Bronchial epithelial cell (primary cell): ENCODE measurements at places on chromosomes 1 and 21. TPM values are rescaled to one million over a fixed set of nuclear protein-coding genes. Genes with fewer than 3 reads are reported as not detected.

The ODF2L gene
- total RNA-seq = 13.4 and 18.2 TPM in 2 replicates

The RNU1-4 gene
- total RNA-seq = 2,323 and 5,262 TPM in 2 replicates

The CCDC27 gene
- total RNA-seq = not detected in 2 replicates

The HES2 gene
- total RNA-seq = 98.1 and 116 TPM in 2 replicates

The COL11A1 gene
- under 0.01 and 0.26 TPM in 2 replicates for total RNA-seq

The DRAM2 gene
- total RNA-seq = 81.3 and 93.7 TPM in 2 replicates

The PRKAA2 gene
- total RNA-seq = 2.1 and 4.0 TPM in 2 replicates

The NTNG1 gene
- total RNA-seq = 2.4 and 5.4 TPM in 2 replicates

The KCNJ10 gene
- not detected in 2 replicates for total RNA-seq

The CROCC gene
- 16.4 and 20.3 TPM in 2 replicates for total RNA-seq

The AKR7A3 gene
- total RNA-seq = 0.26 TPM in 2 replicates

The LINGO4 gene
- under 0.01 TPM in 1 of 2 replicates, not detected in the other for total RNA-seq

The HOOK1 gene
- total RNA-seq = 10.3 and 14.6 TPM in 2 replicates

The CLDN17 gene
- 2.3 TPM in 1 of 2 replicates, not detected in the other for total RNA-seq

The RAB42 gene
- total RNA-seq = not detected in 2 replicates

The TNFRSF1B gene
- under 0.01 TPM in 2 replicates for total RNA-seq

The SYT14 gene
- total RNA-seq = not detected in 2 replicates

The HSD3B2 gene
- total RNA-seq = not detected in 2 replicates

The ADAMTS4 gene
- under 0.01 TPM in 1 of 2 replicates, not detected in the other for total RNA-seq

The S100A7 gene
- total RNA-seq = 0.38 TPM in 1 of 2 replicates, not detected in the other

The SPATA1 gene
- 0.26 and 0.38 TPM in 2 replicates for total RNA-seq

The C1orf87 gene
- not detected in 2 replicates for total RNA-seq

The PRDM2 gene
- total RNA-seq = 7.1 and 7.6 TPM in 2 replicates

The CACNA1S gene
- not detected in 2 replicates for total RNA-seq

The CFAP107 gene
- total RNA-seq = not detected in 2 replicates

The KRTAP13-2 gene
- not detected in 2 replicates for total RNA-seq

The FCRLA gene
- under 0.01 and 0.26 TPM in 2 replicates for total RNA-seq

The PDE4B gene
- 0.26 TPM in 1 of 2 replicates, not detected in the other for total RNA-seq

The AIRE gene
- total RNA-seq = not detected in 2 replicates

The HSPA6 gene
- total RNA-seq = 1.6 and 1.7 TPM in 2 replicates

The ZNF683 gene
- not detected in 2 replicates for total RNA-seq

The SIK1 gene
- 33.2 and 46.9 TPM in 2 replicates for total RNA-seq

The CFAP141 gene
- total RNA-seq = not detected in 2 replicates

The UBAP2L gene
- total RNA-seq = 20.8 and 33.9 TPM in 2 replicates

The SERPINC1 gene
- not detected in 2 replicates for total RNA-seq

The FAM72C gene
- not detected in 2 replicates for total RNA-seq

The RGS18 gene
- under 0.01 TPM in 1 of 2 replicates, not detected in the other for total RNA-seq

The CASQ2 gene
- not detected in 2 replicates for total RNA-seq

The GBP6 gene
- total RNA-seq = 12.4 and 67.2 TPM in 2 replicates

The DHCR24 gene
- total RNA-seq = 118 and 212 TPM in 2 replicates

The KIF14 gene
- total RNA-seq = 0.51 and 0.79 TPM in 2 replicates
